ENCODE measurements at places on chromosomes 3 and 15. TPM values are rescaled to one million over a fixed set of nuclear protein-coding genes. Genes with fewer than 3 reads are reported as not detected.

LMOD3 gene
- total RNA-seq: not detected

HDC gene
- not detected for total RNA-seq

SAMMSON gene
- total RNA-seq: not detected

MESP2 gene
- not detected for total RNA-seq
